ENCODE measurements at places on chromosomes 4 and X.

GRCh38 chr4:185033950-185034349 lies 15.7 kb downstream of the HELT start:
- no peak for DNase-seq

DNA sequence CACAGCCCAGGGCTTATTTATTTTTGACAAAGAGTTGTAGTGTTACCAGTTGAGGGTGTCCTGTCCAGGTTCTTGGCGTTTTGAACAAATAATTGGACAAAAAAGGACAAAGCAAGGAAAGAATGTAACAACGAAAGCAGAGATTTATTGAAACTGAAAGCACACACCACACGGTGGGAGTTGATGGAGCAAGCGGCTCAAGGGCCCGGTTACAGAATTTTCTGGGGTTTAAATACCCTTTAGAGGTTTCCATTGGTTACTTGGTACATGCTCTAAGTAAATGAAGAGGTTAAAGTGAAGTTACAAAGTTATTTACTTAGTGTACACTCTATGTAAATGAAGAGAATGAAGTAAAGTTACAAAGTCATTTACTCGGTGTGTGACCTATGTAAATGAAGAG lies 27.8 kb upstream of the OPHN1 start:
- DNase-seq = no peak

DNA sequence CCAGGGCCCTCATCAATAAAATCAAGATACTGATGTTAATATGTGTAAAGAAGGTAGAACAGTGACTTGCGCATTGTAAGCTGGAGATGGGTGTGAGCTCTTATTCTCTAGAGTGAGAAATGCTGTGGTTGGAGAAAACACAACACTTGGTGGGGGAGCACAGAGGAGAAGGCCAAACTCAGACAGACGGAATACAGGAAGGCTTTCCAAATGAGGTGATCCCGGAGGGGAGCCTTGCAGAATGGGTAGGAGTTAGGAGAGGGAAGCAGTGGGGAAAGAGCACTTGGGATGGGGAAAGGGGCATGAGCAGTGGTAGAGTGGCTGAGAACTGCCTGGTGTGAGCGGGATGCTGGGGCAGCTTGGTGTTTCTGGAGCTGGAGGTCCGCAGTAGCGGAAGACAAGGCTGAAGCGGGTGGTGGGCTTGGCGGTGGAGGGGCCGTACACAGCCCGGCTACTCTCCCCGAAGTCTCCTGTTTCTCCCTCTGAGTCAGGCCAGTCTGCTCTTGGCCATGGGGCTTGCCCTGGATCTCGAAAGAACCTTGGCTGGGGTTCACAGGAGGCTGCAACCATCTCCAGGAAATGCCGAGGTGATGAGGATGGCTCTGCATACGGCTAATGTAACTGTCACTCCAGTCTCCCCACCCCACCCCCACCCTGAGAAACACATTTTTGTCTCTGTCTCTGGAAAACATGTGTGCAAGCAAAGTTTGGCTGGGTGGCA lies 11.3 kb upstream of the PLAC1 start:
- no peak for DNase-seq

DNA sequence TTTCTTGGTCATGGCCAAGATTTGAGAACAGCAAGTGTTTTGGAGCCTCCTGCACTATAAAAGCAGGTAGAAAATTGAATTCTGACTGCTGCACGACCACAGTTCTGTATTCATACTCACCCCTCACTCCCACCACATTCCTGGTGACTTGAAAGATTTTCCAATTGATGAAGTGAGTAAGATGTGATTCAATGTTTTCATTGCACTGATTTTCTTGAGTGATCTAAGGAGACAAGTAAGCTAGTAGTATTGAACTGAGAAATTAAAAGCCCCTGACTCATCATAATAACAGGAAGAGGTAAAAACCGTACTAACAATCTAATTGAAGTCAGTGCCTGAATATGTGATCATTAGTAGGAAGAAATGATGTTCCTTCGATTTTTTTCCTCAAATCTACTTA lies 6.1 kb upstream of the SEC24D start:
- DNase-seq = no peak

- no peak for DNase-seq
These were observed 241.7 kb upstream of the BMP3 start for GRCh38 chr4:80788798-80789197.

DNA sequence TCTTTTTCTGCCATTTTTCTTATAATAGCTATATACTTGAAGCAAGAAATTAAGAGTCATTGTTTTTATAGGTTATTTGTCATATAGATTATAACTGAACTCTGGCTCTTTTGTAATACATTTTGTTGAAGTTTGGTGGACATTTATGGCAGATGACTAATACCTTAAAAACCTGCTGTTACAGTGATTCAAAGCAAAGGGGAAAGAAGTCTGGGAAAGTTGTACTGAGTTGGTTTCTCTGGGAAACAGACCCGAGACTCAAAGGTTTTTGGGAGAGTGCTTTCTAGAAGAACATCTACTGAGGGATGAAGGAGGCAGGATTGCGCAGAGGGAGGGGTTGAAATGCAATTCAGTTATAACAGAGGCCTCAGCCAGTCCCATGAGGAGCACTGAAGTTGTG lies 35.9 kb downstream of the NAP1L5 start:
- DNase-seq = no peak

Data from iPS DF 19.7 (cell line).